ENCODE measurements at places on chromosomes 1 and 21. TPM values are rescaled to one million over a fixed set of nuclear protein-coding genes. Genes with fewer than 3 reads are reported as not detected.
A peak's percentile ranks its signal among the peaks of the same experiment; 100 is the strongest.

- peak; percentile 25 for DNase-seq
These were observed 42.0 kb downstream of the COL6A1 start for GRCh38 chr21:46023555-46023954.

DNA sequence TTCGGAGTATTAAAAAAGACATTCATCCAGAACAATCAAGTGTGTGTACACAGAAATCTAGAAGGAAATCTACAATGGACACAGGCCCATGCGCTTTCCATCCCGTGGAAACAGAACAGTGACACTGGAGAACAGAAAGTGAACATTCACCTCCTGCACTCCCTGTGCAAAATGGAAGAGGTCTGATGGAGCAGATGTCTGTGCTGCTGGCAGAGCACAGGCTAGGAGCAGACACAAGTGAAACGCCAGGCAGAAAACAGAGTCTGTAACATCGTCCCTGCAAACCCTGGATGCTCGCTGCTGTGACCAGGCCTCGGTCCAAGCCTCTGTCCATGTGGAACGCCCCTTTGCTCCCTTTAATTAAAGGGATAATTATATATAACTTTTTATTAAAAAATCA lies 36.1 kb downstream of the SLC45A1 start:
- DNase-seq, result no peak

- DNase-seq, result no peak
These were observed 293.6 kb downstream of the PTPRC start for GRCh38 chr1:198932351-198932991.

GRCh38 chr1:161304927-161305866 lies 4.6 kb downstream of the MPZ start:
- DNase-seq, result no peak

The CRP gene
- not detected for total RNA-seq

The UMODL1 gene
- not detected for total RNA-seq

The CHAF1B gene
- total RNA-seq, result 9.2 TPM
